ENCODE measurements at places on chromosomes 16 and 17. TPM values are rescaled to one million over a fixed set of nuclear protein-coding genes. Genes with fewer than 3 reads are reported as not detected.

SHCBP1 gene
- 48.2 TPM for total RNA-seq

TEDC2 gene
- 6.3 TPM for total RNA-seq

TBX2 gene
- total RNA-seq = 70.5 TPM

DNA sequence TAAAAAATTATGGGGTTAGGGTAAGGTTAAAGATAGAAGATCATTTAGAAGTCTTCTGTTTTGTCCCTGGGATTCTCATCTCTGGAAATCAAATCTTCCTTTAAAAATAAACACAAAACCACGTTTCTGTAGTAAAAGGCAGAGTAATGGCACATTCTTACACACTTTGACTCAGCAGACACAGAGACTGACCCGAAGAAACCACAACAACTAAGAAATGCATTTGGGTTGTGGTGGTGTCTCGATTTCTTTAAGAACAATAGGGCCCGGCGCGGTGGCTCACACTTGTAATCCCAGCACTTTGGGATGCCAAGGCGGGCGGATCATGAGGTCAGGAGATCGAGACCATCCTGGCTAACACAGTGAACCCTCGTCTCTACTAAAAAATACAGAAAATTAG lies 54.9 kb upstream of the MYH10 start:
- H3K4me1 ChIP-seq = peaks cover 13% of the 10 kb centered on the region
- peaks cover 9% of the 10 kb centered on the region for H3K27me3 ChIP-seq
- H3K4me3 ChIP-seq = no peak overlapping the region

DNA sequence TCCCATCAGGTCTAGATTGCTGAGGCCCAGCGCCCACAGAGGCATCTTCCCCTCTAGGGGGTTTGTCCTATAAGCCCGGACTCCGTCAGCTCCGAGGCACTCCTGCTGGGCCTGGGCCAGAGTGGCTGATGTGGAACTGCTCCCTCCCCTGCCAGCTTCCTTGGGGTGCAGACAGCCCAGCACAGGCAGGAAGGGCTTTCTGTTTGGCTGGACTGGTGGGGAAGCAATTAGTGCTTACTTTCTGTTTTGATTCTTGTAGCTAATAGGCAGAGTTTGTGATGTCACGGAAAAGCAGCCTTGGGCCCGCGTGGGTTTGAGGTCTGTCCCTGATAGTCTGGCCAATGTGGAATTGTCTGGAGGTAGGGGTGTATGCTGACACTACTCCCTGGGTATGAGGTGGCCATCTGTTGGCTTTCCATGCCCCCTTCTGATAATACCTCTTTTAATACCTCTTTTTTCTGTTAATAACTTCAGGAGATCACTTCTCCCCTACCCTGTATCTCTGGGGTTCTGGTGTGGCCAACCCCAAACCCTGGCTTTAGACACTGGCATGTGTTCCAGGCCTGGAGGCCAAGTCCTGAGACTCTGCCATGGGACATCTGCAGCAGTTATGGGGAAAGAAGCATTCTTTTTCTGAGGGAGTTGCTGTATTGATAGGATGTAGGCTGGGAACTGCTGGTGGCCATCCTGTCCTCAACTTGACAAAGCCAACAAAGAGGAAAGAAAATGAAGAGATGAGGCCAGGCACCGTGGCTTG lies 190.9 kb downstream of the RAB11FIP4 start:
- H3K4me3 ChIP-seq = no peak overlapping the region
- no peaks in the 10 kb centered on the region for H3K27me3 ChIP-seq
- no peak for DNase-seq
- H3K27ac ChIP-seq = peak overlapping the region; percentile 89
